NCI-H2029 (cell line): ENCODE measurements at places on chromosomes 7 and 10.

DNA sequence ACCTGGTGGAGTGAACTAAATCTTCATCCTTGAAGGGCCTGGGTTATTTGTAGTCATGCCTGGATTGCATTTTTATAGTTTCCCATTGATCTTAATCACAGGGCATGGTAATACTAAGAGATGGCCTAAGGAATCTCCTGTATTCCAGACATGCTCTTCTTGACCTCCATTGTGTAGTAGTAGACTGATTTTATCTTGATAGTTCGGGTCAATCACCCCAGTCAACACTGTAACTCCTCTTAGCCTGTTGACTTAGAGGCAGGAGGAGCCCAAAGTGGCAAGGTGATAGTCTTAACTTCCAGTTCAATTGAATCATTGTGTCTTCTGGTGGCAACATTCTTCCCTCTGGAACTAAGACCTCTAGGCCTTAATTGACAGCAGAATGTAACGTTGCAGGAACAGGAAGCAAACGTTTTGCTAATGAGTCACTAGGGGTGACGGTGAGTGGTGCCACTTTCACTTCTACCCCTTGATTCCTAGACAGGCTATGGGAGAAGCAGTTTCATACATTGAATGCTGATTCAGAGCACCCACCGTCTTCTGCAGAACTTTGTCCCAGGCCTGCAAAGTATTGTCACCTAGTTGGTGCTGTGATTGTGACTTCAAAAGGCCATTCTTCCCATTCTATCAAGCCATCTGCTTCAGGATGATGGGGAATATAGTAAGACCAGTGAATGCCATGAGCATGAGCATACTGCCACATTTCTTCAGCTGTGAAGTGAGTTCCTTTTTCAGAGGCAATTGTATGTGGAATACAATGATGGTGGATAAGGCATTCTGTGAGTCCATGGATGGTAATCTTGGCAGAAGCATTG is 24.0 kb upstream of the PAPSS2 start:
- DNase-seq: no peak

DNA sequence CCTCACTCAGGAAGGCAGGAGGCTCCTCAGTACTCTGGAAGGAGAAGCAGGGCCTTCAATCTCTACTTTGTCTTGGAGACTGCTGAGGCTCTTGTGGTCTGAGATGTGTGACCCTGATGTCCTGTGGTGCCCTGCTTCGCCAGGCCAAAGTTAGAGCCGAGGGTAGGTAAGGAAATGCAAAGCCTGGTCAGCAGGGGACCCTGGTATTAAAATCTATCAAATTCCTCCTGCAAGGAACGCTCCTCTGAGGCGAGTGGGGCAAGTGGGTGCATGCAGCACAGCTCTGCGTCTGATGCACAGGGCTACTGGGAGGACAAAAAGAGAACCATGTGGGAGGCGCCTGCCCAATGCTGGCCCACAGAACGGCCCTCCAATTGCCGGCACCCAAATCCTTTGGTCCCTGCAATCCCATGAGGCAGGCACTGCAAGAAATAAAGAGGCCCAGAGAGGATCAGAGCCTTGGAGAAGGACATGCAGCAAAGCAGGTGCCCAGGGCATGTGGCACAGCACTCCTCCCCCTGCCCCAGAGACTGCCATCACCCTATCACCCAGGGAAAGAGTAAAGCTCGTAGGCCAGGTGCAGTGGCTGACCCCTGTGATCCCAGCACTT is 23.1 kb upstream of the ZMIZ1 start:
- no peak for DNase-seq

- DNase-seq: no peak
Observed at GRCh38 chr10:36671607-36672006, 453.8 kb upstream of the ANKRD30A start.

DNA sequence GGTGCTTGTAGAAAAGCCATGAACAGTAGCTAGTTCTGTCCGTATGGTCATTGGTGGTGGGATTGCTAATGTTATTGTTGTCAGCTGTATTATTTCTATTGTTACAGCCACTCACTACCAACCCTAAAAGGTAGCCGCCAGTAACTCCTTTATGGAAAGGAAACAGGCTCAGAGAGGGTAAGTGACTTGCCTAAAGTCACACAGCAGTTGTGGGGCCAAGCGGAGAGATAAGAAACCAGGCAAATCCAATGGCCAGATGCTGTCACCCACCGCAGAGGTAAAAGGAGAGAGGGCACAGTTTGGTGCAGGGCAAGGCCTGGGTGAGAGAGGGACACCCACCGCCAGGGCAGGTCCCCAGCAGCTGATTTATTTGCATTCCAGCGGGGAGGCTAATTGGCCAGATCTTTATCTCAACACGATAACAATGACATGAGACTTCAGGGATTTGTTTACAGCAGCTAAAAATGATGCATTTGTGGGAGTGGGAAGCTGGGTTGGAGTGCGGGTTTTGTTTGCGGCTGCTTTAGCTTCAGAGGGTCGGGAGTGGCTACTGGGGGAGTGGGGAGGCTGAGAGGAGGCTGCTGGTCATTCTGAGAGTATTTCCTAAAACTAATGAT is 8.6 kb upstream of the NKX2-3 start:
- DNase-seq: no peak

- DNase-seq: no peak
Observed at GRCh38 chr10:28463141-28463540, 69.8 kb upstream of the WAC start.

DNA sequence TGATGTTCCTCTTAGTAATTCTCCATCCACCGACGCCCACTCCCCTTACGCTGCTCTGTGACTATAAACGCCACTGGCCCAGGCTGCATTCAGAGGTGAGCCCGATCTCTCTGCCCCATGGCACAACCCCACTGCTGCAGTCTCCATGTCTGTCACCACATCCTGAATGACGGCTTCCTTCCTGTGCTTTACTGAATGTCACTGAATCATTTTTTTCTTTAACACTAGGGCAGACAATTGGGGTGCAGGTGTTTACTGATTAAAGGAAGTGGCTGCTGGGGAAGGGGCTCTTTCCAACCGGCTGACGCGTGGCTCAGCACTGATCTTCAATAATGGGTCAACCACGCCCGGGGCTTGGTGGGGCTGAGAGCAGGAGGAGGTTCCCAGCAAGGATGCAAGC is 208.3 kb downstream of the USP6NL start:
- DNase-seq: no peak

GRCh38 chr7:50676740-50677637 is 105.7 kb downstream of the GRB10 start:
- no peak for DNase-seq

DNA sequence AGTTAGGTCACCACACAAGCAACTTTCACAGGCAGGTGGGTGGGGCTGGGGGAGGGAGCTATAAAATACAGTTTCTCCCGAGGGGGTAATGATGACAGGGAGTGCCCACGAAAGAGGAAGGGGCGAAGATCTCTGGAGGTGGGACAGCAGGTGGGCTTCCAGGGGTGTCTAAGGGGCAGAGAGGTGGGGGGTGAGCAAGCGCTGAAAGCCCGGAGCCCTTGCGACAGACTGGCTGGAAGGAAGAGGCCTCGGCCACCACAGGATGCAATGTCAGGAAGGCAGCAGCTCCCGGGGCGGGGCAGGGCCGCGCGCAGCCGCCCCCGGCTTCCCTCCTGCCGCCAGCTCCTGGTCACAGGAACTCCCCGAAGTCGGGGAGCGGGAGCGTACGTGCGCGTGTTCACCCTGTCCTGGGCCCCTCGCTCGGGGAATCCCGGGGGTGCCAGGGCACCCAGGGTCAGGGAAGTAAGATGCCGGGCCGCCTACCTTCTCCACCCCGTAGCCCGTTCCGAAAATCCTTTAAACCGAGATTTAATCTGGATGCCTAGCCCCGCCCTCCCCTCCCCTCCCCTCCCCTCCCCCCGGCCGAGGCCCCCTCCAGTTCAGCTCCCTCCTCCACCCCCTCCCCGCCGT is 105.2 kb upstream of the PPIF start:
- no peak for DNase-seq

GRCh38 chr10:49105076-49105475 is 10.2 kb downstream of the VSTM4 start:
- DNase-seq: no peak
